Glutamatergic neuron (in vitro differentiated cells): ENCODE measurements at places on chromosomes 7 and 10.
A peak's percentile ranks its signal among the peaks of the same experiment; 100 is the strongest.

DNA sequence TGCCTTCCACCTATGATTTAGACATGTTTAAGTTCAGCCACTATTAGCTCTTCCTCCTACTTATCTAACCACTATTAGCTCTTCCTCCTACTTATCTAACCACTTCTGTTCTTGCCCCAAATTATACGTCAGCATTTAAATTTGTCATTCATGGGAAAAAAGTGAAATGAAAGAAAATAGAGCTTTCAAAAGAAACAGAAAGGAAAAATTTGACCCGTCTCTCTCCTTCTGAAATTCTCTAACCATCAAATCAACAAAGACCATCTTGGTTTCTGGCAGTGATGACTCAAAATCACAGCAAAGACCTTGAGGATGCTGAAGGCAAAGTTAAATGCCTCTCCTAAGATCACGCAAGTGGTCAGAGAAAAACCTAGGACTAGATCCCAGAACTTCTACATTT is 2.6 kb downstream of the LIPA start:
- DNase-seq = no peak

- DNase-seq = no peak
Measured at GRCh38 chr7:2613098-2613930, 18.5 kb upstream of the TTYH3 start.

GRCh38 chr7:133518718-133519117 is 265.8 kb downstream of the EXOC4 start:
- DNase-seq = no peak

DNA sequence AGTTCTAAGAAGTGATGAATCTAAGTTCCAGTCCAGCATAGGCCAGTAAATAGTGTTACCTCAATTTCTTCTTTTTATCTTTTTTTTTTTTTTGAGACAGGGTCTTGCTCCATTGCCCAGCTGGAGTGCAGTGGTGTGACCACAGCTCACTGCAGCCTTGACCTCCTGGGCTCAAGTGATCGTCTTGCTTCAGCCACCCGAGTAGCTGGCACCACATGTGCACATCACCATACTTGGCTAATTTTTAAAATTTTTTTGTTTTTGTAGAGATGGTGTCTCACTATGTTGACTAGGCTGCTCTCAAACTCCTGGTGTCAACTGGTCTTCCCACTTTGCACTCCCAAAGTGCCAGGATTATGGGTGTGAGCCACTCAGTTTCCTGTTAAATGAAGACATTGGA is 126.6 kb upstream of the LYZL2 start:
- no peak for DNase-seq

DNA sequence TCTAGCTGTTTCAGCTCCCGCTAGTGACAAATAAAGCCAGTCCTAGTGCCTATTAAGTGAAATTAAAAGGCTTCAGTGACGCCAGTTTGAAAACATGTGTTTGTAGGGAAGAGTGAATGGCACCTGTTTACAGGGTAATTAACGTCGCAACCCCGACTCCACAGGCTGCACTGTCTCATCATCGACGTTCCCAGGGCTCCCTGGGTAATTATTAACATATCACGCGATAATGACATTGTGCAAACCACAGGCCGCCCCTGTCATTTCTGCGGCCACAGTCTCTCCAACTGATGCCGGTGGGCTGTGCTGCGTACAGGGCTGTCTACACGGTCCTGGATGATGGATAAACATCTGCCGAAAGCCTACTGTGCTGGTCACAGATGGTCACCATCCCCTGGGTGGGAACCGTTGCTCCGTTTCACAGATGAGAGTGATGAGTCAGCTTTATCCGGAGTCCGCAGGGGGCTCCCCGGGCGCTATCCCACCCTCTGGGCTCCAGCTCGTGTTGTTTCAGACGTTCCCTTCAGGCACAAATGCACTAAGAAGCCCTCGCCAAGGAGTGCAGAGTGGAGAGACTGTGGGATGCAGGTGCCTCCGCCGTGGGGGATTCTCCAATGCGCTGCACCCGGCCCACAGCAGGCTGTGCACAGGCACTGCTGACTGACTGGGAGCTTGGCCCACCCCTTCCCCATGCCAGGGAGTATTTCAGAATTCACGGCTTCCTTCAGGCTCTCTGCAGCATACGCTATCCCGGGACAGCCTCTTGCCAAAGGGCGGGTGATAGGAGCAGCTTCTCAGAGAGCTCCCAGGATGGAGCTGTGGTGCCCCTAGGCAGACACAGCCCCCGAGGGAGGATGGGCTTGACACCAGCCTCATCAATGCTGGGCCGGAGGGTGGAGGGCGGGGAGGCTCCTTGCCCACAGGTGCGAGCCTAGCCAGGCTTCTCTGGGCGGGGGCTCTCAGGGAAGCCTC is 491.8 kb upstream of the FOXK1 start:
- peak; percentile 65 for DNase-seq

- DNase-seq = no peak
Measured at GRCh38 chr10:35449944-35450343, 113.6 kb downstream of the CCNY start.

DNA sequence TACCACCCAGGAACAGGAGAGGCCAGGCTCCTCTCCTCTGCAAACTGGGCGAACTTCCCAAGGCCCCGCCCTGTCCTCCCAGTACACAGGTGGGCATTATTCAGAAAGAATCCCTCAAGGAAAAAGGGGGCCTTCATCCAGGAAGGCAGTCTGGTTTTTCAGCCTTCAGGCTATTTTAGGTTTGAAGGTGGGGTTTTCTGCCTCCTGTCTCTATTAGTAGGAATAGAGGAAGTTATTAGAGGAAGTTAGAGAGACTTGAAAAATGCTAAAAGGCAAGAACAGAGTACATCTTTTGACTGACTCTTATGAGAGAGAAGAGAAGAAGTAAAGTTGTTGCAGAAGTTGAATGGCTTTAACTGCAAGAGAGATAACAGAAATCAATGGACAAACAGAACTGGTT is 250.9 kb upstream of the SORCS1 start:
- DNase-seq = no peak

GRCh38 chr10:70675496-70676161 is 3.3 kb downstream of the ADAMTS14 start:
- no peak for DNase-seq

DNA sequence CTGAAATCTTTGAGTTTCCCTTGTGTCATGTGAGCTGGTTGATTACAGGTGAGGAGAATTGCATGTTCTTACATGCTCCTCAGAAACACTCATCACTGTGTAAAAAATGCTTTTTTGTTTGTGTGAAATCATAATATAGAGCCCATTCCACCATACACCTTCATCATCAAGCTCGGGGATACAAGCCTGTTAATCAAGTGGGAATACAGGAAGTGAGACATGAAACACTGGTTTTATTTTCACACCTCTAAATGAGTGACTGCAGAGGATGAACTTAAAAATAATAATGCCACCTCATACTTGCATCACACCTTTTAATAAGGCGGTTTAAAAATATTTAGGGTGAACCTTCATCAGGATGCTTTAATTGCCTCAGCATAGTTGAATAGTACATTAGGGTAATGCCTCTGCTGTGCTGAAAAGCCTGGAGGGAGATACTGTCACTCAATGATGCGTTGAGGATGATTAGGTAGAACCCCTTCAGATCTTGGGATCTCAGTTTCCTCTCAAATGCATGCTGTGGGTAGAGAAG is 164.6 kb downstream of the AUTS2 start:
- DNase-seq = no peak

GRCh38 chr10:21675157-21675796 is 141.2 kb downstream of the MLLT10 start:
- peak; percentile 50 for DNase-seq

DNA sequence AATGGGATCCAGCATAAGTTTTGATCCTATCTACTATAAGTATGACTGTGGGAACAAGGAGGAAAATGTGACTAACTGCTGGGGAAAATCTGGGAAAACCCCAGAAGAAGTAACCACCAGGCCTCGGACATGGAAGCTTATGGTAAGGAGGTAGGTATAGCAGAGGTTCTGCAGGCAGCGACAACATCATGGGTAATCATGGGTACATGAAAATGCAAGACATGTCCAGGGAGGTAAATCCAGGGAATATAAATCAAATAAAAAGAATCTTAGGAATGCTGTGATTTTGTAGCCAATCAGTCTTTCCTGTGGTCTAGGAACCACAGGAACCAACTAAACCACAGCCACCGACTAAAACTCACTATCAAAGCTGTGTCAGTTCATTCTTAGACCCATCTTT is 168.3 kb upstream of the NPY start:
- no peak for DNase-seq

GRCh38 chr10:114515298-114515914 is 111.1 kb upstream of the AFAP1L2 start:
- DNase-seq = no peak
